ENCODE measurements at places on chromosomes 5 and 9.

GRCh38 chr5:168979135-168979534 is 321.8 kb downstream of the SLIT3 start:
- no peak for DNase-seq
- no peaks in the 10 kb centered on the region for H3K36me3 ChIP-seq
- H3K27ac ChIP-seq = no peak overlapping the region
- H3K27me3 ChIP-seq = peaks cover 9% of the 10 kb centered on the region
- no peak overlapping the region for H3K4me3 ChIP-seq

DNA sequence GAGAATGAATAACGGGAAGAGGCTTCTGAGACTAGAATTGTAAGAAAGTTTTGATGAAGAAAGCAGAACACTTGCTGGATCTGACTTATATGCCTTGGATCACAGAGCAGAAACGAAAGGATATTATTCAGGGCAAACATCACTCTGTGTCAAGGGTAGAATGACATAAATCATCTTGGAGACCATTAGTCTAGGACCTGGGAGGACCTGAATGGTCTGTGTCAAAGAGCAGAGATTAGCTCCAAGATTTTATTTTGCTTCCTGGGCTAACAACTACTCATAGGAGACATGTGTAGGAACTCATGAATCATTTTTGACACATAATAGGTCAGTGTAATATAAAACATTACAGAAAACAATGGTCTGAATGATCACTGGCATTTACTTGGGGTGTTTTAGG is 417.9 kb downstream of the SLCO4C1 start:
- H3K4me3 ChIP-seq = no peak overlapping the region
- H3K36me3 ChIP-seq = no peaks in the 10 kb centered on the region
- H3K27ac ChIP-seq = no peak overlapping the region
- no peak for DNase-seq
- no peaks in the 10 kb centered on the region for H3K4me1 ChIP-seq

- peaks cover 16% of the 10 kb centered on the region for H3K4me1 ChIP-seq
- H3K27me3 ChIP-seq = peaks cover 9% of the 10 kb centered on the region
- DNase-seq = no peak
- H3K27ac ChIP-seq = no peak overlapping the region
These were observed 48.6 kb downstream of the UGCG start for GRCh38 chr9:111945216-111945615.

DNA sequence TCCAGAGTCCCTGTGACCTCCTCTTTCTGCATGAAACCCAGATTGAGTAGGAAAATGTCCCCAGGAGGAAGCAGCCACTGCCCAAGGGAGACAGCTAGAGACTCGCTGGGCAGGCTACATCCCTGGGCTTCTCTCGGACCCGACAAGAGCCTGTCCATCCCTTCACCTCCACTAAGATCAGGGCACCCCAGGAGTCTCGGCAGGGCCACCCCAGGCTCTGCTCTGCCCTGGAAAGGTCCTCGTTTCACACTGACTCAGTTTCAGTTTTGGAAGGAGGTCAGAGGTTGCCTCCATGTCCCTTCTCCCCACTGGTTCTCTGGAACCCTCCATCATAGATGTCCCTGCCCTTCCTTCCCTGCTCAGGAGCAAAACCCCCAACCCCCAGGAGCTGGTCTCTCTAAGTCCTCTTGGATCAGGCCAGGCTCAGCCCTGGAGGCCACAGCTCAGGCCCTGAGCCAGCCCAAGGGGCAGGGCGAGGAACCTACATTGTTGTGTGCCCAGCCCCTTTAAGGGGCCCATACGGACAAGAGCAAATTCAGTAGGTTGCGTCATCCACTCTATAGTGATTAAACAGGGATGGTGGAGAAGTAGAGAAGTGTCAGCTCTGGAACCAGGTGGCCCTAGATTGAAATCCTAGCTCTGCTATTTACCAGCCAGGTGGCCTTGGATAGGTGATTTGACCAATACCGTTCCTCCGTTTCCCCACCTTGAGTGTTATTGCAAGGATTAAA is 37.4 kb downstream of the C9orf50 start:
- H3K36me3 ChIP-seq = peaks cover 21% of the 10 kb centered on the region
- DNase-seq = no peak
- H3K27me3 ChIP-seq = no peaks in the 10 kb centered on the region

- no peaks in the 10 kb centered on the region for H3K4me1 ChIP-seq
- no peaks in the 10 kb centered on the region for H3K27me3 ChIP-seq
- H3K4me3 ChIP-seq = no peak overlapping the region
- H3K27ac ChIP-seq = no peak overlapping the region
- no peak for DNase-seq
- H3K36me3 ChIP-seq = no peaks in the 10 kb centered on the region
These were observed 66.3 kb downstream of the RGMB start for GRCh38 chr5:98839469-98840383.

DNA sequence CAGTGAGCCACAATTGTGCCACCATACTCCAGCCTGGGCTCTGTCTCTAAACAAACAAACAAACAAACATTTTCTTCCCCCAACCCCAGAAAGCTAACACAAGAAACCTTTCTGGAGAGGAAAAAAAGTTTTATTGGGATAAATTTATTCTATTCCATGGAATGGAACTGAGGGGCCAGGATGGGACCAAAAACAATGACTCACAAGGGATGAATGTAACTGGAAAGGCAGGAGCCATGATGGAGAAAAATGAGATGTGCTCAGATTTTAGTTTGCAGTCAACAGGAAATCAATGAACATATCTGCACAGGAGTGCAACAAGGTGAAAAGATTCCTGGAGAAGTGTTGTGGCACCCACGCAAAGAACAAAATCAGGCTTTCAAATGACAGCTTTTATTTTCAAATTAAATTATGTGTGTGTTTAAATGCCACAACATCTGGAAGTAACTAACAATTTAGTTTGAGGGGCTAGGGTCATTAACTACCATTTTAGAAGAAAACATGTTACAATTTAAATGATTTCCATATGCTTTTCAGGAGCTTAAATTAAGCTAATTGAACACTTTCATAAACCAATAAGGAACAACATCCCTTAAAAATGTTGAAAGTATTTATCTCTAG is 208.6 kb downstream of the TSSK1B start:
- H3K27ac ChIP-seq = no peak overlapping the region
- H3K27me3 ChIP-seq = peaks cover 18% of the 10 kb centered on the region
- no peak for DNase-seq
- no peak overlapping the region for H3K4me3 ChIP-seq
- H3K36me3 ChIP-seq = no peaks in the 10 kb centered on the region

DNA sequence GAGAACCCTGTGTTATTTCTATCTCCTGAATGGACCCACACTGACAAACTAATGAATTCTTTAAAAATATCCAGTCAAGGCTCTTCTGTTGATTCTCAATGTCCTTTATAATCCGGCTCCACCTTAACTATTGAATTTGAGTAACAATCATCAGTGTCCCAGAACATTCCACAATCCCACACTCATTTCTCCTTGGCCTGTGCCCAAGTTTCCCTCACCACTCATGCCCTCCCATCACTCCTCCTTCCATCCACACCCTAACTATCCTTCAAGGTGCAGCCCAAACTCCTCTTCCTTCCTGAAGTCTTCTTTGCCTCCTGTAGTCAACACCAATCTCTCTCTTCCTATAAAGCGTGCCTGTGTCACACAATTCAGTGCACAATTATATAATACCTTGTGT is 106.1 kb downstream of the NUDT12 start:
- no peak for DNase-seq
- no peak overlapping the region for H3K4me3 ChIP-seq
- no peaks in the 10 kb centered on the region for H3K36me3 ChIP-seq
- peaks cover 3% of the 10 kb centered on the region for H3K27me3 ChIP-seq
- no peak overlapping the region for H3K27ac ChIP-seq
- H3K4me1 ChIP-seq = no peaks in the 10 kb centered on the region

GRCh38 chr5:176542135-176542595 is 5.0 kb upstream of the RNF44 start:
- H3K4me3 ChIP-seq = peak overlapping the region; percentile 84
- H3K27ac ChIP-seq = peak overlapping the region; percentile 94
- H3K36me3 ChIP-seq = no peaks in the 10 kb centered on the region
- H3K27me3 ChIP-seq = no peaks in the 10 kb centered on the region
- peak; percentile 70 for DNase-seq
- H3K4me1 ChIP-seq = peaks cover 55% of the 10 kb centered on the region
